HFFc6 (cell line): ENCODE measurements at places on chromosomes 2 and 18. TPM values are rescaled to one million over a fixed set of nuclear protein-coding genes. Genes with fewer than 3 reads are reported as not detected.

DNA sequence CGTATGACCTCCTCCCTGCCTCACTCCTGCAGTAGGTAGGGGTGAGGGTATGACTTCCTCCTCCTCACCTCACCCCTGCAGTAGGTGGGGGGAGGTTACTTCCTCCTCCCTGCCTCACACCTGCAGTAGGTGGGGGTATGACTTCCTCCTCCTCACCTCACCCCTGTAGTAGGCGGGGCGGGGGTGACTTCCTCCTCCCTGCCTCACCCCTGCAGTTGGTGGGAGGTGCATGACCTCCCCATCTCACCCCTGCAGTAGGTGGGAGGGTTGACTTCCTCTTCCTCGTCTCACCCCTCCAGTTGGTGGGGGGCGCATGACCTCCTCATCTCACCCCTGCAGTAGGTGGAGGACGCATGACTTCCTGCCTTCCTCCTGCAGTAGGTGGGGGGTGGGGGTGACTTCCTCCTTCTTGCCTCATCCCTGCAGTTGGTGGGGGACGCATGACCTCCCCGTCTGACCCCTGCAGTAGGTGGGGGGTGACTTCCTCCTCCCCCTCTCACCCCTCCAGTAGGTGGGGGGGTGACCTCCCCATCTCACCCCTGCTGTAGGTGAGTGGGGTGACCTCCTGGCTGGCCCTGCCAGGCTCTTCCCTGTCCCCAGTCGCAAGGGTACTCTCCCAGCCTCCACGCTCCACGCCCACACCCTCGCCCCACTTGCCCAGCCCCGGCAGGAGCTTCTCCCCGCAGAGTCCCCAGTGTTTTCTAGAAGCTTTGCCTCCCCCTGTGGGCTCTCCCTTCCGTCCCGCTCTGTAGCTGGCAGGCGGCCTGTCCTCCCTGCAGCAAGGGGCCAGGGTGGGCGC, 39.3 kb downstream of the TSHZ1 start:
- H3K36me3 ChIP-seq: no peaks in the 10 kb centered on the region
- H3K27me3 ChIP-seq: peaks cover 1% of the 10 kb centered on the region
- no peak overlapping the region for H3K4me3 ChIP-seq
- no peak for DNase-seq
- H3K27ac ChIP-seq: no peak overlapping the region
- peaks cover 82% of the 10 kb centered on the region for H3K4me1 ChIP-seq

DNA sequence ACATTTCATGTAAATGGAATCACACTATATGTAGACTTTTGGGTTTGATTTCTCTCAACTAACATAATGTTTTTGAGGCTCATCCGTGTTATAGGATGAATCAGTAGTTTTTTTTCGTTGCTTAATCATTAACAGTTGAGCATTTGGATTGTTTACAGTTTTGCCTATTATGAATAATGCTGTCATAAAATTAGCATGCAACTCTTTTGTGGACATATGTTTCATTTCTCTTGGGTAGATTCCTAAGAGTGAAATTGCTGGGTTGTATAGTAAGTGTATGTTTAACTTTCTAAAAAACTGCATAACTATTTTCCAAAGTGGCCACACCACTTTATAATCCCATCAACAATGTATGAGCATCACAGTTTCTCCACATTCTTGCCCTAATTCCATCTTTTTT, 7.7 kb upstream of the RHBDD1 start:
- H3K27me3 ChIP-seq: no peaks in the 10 kb centered on the region
- H3K36me3 ChIP-seq: peaks cover 4% of the 10 kb centered on the region; the same call in 1 of the 2 replicates
- H3K4me3 ChIP-seq: no peak overlapping the region
- no peak overlapping the region; the same call in 1 of the 2 replicates for H3K27ac ChIP-seq

DNA sequence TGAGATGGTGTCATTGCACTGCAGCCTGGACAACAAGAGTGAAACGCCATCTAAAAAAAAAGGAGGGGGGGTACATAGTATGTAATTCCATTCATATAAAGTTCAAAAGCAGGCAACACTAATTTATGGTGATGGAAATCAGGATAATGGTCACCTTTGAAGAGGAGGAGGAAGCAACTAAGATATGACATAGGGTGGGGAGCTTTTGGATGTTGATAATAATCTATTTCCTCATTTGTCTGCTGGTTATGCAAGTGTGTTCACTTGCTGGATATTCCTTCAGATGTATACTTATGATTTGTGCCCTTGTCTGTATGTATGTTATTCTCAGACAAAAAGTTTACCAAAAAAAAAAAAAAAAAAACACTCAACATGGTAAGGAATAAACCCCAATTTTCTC, 28.6 kb upstream of the ATIC start:
- H3K36me3 ChIP-seq: no peaks in the 10 kb centered on the region
- H3K27ac ChIP-seq: no peak overlapping the region
- H3K27me3 ChIP-seq: no peaks in the 10 kb centered on the region; the same call in 1 of the 2 replicates
- peaks cover 6% of the 10 kb centered on the region for H3K4me1 ChIP-seq
- no peak for DNase-seq

LRATD1 gene
- 0.05 to 0.09 TPM (median 0.07 TPM) in 3 replicates for total RNA-seq
